ENCODE measurements at places on chromosomes 11 and 22.
A peak's percentile ranks its signal among the peaks of the same experiment; 100 is the strongest.

DNA sequence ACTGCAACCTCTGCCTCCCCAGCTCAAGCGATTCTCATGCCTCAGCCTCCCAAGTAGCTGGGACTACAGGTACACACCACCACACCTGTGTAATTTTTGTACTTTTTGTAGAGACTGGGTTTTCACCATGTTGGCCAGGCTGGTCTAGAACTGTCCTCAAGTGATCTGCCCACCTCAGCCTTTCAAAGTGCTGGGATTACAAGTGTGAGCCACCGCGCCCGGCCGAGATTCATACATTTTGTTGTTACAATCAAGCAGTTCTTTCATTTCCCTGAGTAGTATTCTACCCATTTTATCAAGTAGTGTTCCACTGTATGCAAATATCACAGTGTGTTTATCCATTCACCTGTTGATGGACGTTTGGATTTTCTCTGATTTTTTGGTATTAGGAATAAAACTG lies 26.6 kb upstream of the SLC35C1 start:
- DNase-seq, result no peak

- DNase-seq, result peak; percentile 50
Observed at GRCh38 chr22:28817919-28818859, 17.8 kb upstream of the XBP1 start.

GRCh38 chr22:35483730-35484129 lies 56.9 kb upstream of the RASD2 start:
- no peak for DNase-seq

DNA sequence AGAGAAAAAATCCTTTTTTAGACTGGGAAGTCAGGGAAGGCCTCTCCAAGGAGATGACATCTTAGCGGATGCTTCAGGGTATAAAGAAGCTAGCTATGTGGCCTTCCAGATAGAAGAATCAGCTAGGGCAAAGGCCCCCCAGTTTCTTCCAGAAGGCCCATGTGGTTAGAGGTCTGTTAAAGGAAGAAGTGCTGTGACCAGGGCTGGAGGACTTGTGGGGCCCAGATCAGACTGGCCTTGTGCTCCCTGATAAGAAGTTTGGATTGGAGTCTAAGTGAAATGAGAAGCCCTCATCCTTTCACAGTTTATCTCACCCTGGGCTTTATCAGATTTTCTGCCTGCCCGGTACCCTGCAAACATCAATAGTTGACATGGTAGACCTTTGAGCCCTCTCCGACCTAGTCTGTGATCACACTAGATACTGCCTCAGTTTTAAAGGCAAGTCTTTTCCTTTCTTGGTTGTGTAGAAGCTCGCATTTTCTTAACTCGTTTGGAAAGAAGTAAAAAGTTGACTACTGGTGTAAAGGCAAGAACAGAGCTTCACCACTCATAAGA lies 7.8 kb downstream of the AMPD3 start:
- no peak for DNase-seq

DNA sequence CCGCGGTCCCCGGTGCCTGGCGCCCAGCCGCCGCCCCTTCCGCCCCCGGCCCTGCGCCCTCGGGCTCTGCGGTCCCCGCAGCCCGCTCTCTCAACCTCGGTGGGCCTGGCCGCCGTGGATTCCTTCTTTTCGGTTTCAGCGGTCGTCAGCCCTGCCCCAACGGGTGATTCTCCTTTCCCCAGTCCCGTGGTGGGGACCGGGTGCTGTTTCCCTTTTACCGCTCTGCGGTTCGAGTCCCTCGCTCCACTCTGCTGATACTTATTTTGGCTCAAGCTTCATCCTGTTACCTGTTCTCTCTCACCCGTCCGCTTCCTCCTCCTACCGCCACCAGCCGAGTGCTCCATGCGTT lies 494 bp downstream of the ZDHHC5 start:
- no peak for DNase-seq

- DNase-seq, result no peak
Observed at GRCh38 chr11:27573024-27573423, 66.5 kb upstream of the LIN7C start.

- no peak for DNase-seq
Observed at GRCh38 chr22:49678137-49678841, 149.4 kb downstream of the BRD1 start.

- no peak for DNase-seq
Observed at GRCh38 chr22:19708321-19709011, 5.8 kb upstream of the SEPTIN5 start.

- DNase-seq, result peak; percentile 75
Observed at GRCh38 chr11:72238040-72238450, 5.9 kb downstream of the PHOX2A start.

DNA sequence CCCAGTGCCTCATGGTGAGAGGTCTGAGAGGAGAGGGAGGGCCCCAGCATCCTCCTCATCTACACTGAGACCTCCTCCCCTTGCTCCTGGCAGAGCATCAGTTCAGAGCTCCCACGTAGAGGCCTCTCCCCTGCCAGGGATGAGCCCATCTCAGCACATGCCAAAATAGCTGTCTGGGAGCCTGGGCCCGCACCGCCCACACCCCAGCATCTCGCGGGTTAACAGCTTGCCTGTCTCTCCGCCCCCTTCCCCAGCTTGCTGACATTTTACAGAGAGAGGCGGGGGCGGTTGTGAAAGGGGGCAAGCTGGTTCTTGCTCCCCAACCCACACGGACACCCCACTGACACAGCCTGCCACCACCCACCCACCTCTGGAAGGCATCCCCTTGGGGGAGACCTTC lies 6.4 kb downstream of the DGKZ start:
- no peak for DNase-seq

GRCh38 chr11:134662629-134663360 lies 250.8 kb upstream of the B3GAT1 start:
- DNase-seq, result no peak

DNA sequence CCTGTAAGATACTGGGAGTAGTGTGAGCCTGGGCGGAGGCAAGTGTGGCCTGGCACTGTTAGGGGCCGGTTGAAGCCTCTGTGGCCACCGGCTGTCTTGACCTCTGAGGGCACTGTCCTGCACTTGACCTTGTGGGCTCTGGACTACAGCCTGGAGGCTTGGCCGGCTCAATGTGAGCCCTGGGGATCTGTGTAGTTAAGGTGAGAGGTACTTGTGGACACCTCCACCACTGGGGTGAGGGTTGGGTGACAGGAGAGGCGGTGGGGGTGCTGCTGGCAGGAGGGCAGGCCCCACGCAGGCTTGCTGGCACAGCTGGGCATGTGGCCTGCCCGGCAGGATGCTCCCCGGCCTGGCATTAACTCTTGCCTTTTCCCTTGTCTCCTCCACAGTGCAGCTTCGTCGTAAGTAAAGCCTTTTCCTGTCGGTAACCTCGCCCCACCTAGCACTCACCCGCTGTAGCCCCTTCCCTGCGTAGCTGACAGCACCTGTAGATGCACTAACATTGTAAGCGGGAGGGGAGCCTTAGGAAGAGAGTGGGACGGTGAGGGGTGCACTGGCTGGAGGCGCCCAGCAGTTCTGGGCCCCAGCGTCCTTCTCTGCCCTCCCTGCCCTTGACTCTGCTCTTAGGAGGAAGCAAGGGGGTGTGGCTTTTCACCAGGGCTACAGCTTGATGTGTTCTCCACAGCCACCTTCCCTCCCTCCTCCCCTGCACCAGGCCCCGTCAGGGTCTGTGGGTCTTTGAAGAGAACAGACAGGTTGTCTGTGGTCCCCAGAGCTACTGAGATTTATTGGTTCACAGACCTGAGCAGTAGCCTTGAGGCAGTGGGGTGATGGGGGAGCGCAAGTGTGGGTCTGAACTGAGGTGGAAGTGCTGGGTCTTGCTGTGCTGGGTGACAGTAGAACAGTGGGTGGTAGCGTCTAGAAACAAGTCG lies 17.6 kb downstream of the INCENP start:
- no peak for DNase-seq

DNA sequence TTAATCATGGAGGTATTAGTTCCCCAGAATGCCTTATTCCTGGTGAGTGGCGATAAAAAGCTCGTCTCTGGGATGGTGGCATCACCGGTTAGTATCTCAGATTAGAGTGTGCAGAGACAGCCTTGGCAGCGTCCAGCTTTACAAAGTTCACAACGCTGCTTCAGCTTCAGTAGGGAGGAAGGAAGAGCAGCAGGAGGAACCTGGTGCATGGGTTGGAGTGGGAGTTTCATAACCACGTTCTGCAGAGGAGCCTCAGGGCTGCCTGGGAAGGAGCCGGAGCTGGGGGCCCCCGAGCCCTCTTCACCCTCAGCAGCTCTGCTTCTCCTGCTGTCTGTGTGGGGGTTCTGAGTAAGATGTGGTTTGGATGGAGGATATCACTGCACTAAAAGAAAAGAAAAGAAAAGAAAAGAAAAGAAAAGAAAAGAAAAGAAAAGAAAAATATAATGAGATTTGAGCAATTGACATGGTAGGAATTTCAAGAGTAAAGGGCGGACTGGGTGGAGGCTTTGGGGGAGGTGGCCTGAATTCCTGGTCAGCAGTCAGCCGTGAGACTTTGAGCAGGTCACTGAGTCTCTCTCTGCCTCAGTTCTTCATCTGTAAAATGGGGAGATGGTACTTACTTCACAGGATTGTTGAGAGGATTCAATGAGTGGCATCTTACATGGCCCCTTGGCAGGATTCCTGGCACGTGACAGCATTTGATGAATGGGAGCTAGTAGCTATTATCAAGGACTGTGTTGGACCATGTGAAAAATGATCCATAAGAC lies 6.5 kb downstream of the ASPHD2 start:
- no peak for DNase-seq

- DNase-seq, result no peak
Observed at GRCh38 chr11:128690665-128691101, 3.2 kb upstream of the FLI1 start.

GRCh38 chr22:26894766-26895485 lies 237.5 kb downstream of the MIAT start:
- peak; percentile 13 for DNase-seq

DNA sequence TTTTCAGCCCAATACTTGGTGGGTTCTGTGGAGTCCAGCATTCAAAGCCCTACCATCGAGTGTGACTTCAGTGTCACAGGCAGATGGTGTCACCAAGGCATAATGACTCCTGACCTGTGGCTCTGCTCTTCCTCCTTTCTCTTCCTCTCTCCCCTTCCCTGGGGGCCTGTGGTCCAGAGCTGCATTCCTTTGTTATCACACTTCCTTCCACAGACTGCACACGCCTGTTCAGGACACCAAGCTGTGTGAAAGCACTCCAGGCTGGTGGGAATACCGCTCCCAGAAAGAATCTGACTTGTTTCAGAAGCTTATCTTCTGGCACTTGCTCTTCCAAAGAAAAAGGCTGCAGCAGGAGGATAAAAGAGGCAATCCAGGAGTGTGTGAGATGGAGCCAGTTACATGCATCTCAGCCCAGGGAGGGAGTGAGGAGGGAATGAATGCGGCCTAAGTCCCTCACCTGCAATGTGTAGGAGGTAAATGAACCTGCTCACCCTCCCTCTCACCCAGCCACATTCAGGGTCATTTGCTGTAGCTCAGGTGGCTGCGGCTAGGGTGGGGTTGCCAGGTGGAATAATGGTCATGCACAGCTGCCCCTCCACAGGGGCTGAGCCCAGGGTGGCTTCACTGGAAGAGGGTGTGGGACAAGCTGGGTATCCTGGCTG lies 79.3 kb downstream of the ADAMTS15 start:
- no peak for DNase-seq

- no peak for DNase-seq
Observed at GRCh38 chr11:31879681-31880080, 68.6 kb upstream of the PAX6 start.

DNA sequence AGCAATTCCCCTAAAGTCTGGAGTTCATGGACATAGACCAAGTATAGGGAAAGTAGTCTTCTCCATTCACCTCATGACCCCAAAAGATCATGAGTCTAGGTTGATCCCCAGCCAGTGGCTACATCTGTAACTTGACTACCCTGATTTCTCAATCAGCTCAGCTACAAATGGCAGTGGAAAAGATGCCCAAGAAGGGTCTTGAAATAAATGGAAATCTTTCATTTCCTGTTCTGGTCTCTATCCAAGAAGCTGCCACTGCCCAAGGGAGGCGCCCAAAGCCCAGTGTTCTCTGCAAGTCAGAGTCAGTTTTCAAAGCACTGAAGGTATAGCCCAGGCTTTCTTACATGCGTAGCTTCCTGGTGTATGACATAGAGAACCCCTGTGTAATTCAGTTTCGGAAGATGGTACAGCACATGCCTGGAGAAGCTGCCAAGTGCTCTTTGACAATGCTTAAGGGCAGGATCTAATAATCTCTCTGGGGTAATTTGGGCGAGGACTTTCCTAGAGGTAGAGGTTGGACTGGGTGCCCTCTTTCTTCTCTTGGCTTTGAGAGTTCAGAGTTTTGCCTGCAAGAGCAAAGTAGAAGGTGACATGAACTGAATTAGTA lies 101.1 kb downstream of the ADAMTS15 start:
- no peak for DNase-seq

DNA sequence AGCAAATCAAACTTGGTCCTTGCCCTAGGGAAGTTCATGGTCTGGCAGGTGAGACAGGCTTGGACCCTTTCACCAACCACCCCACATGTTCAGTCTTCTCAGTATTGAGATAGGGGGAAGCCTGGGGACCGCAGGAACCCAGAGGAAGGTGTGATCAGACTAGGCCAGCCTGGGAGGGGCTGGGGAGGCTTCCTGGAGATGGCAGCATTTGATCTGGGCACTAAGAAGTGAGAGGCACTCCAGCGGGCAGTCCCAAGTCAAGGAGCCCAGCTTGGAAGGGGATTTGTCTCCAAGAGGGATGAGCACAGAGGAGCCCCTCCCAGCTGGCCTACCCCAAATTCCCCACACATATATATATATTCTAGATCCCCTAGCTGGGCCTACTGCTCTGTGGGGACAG lies 5.4 kb downstream of the LRRC32 start:
- no peak for DNase-seq

- DNase-seq, result no peak
Observed at GRCh38 chr11:76808996-76809395, 25.8 kb downstream of the TSKU start.

DNA sequence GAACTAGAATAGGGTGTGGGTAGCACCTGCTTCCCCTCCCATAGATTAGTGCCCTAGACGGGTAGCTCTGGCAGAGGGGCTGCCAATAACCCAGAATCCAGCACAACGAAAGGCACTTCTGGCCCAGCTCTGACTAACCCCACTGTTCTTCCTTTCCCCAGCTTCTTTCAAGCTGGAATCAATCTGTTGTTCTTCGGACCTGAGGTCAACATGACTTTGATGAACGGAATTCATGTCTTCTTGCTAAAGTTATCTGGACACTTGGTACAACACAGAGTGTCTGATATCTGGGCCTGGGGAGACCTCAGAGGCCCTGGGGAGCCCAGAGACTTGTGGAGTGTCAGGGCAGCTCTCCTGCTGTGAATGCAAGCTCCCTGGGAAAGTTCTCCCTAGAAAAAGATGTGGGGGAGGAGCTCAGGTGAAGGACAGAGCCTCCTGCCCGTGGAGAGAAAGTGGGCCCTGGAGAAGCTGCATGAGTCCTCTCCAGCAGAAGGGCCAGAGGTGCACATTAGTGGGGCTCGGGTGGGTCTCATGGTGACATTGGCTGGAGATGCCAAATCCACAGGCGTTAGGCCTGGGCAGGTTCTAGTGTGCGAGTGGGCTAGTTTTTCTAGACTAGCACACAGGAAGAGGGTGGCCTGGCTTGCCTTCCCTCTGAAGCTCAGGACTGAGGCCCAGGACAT lies 6.3 kb downstream of the KCNJ11 start:
- no peak for DNase-seq

- no peak for DNase-seq
Observed at GRCh38 chr11:118837868-118838267, 45.8 kb upstream of the CXCR5 start.

- no peak for DNase-seq
Observed at GRCh38 chr11:132648851-132649250, 883.5 kb downstream of the OPCML start.

Data from NCI-H1417 (cell line).